ENCODE measurements at places on chromosomes 2 and 18. TPM values are rescaled to one million over a fixed set of nuclear protein-coding genes. Genes with fewer than 3 reads are reported as not detected.

C1QL2 gene
- total RNA-seq = not detected

GAL3ST2 gene
- not detected for total RNA-seq

UPP2 gene
- not detected for total RNA-seq

TRIP12 gene
- 297 TPM for total RNA-seq

FAM210A gene
- 24.7 TPM for total RNA-seq

SPATA3 gene
- not detected for total RNA-seq

- DNase-seq = no peak
Measured at GRCh38 chr2:8540552-8541055, 141.3 kb upstream of the ID2 start.

DNA sequence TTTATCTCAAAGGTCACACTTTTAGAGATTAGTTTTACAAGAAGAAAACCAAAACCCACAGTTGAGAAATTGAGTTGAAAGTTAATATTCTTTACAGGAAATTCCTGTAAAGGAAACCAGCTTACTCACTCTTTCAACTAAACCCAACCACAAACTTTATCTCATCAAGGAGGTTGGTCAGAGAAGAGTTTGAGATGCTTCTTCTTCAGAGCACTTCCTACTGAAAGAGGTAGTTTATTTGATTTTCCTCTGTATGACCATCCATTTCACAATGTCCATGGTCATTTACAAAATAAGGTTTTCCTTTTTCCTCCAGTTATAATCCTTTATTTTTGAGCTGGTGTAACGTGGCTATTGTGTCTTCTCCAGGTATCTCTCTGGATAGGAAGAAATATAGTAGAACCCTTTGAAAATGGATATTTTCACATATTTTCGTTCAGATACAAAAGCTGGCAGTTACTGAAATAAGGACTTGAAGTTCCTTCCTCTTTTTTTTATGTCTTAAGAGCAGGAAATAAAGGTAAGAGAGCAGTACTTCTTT is 4.5 kb upstream of the IL18RAP start:
- DNase-seq = no peak

- no peak for DNase-seq
Measured at GRCh38 chr2:234714711-234715110, 217.8 kb upstream of the ARL4C start.

DNA sequence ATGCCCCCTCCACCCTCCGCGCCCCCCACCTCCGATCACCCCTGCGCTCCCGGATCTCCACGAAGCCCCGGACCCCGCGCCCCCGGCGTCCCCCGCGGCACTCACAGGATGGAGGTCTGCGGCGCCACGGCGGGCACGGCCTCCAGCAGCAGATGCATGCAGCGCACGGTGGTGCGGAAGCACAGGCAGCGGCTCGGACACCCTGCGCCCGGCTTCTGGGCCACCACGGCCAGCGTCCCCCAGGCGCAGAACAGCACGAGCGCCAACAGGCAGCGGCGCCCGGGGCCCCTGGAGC is 217 bp downstream of the PXDN start:
- DNase-seq = no peak

GRCh38 chr2:238864207-238865014 is 16.5 kb downstream of the TWIST2 start:
- peak; percentile 89 for DNase-seq

GRCh38 chr2:95728878-95729596 is 137.2 kb downstream of the TRIM43 start:
- peak; percentile 60 for DNase-seq

- DNase-seq = no peak
Measured at GRCh38 chr2:221310730-221311129, 261.4 kb downstream of the EPHA4 start.

DNA sequence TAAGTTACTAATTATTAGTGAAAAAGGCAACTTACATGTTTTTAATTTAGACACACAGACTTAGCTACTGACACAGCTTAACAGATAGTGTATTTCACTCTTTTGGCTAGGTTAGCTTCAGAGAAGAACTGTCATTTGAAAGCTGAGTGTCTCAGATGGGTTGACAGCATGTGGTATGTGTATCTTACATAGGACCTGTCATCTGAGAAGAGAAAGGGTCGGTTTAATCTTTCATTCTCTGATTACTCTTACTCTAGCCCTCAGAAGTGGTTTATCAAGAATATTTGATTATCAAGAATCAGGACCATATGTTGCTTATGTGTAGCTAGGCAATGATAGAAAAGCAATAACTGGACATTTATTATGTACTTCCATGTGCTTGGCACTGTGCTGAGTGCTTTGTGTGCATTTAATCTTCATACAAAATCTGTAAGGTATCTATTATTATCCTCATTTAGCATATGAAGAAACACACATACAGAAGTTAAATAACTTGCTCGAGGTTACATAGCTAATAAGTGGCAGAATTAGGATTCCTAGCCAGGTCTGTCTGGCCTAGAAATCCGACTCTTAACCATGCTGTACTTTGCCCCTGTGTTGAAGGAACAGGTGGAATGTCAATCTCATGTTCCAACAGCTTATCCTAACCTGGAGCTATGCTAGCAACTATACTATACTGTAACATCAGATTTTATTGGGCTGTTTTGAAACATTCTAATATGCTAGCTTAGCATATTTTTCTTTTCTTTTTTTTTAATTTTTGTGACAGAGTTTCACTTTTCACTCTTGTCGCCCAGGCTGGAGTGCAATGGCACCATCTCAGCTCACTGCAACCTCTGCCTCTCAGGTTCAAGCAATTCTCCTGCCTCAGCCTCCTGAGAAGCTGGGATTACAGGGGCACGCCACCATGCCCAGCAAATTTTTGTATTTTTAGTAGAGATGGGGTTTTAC is 28.4 kb downstream of the CFLAR start:
- DNase-seq = no peak

- DNase-seq = no peak
Measured at GRCh38 chr2:38380397-38381130, 3.5 kb upstream of the ATL2 start.

GRCh38 chr2:85596486-85597143 is 1.1 kb downstream of the RNF181 start:
- peak; percentile 15 for DNase-seq

DNA sequence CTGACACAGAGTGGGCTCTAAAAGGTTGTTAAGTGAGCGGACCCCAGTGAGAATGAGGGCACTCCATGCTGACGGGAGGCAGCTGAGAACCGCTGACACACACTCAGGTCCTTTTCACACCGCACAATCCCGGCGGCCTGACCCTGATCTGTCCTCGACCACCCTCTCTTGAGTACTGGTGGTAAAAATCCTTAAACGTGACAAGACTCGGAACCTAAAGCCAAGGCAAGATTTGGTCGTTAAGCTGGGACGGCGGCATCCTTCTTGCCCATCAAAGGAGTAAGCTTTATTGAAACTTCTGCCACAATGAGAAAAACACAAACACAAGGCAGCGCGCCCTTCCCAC is 569 bp downstream of the TMX3 start:
- DNase-seq = no peak

DNA sequence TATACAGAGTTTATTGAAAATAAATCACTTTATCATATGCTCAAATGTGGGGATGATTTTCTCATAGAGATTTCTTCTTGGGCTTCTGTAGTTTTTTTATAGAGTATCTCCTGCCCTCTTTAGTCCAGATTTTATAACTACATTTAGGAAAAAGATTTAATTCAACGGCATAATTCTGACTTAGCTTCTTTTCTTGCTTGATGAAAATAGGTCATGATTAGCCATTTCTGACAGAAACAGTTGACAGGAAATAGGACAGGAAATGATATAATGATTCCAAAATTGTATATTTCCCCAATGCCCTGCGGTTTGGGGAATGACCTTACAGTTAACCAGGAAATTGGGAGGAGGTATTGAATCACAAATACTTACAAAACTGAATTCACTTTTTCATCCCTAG is 1531.9 kb upstream of the ACVR2A start:
- no peak for DNase-seq

DNA sequence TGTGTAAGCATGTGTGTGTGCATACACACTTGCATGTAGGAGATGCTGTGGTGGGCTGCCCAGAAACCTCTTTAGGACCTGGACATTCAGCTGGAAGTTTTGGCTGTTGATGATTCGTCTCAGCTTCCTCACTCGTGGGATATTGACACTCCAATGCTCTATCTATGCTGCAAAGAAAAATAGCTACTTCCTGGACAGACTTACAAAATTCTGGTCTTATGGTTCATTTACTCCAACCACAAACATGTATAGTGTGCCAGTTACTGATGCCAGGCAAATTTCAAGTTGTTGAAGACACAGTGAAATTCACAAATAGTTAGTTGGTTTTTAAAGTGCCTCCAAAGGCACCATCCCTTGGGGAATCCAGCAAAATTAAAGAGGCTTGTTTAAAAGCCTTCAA is 882.6 kb downstream of the CPS1 start:
- DNase-seq = no peak

- peak; percentile 68 for DNase-seq
Measured at GRCh38 chr2:176001281-176001915, 669 bp downstream of the LNPK start.

- no peak for DNase-seq
Measured at GRCh38 chr2:221283896-221284545, 288.1 kb downstream of the EPHA4 start.

- DNase-seq = no peak
Measured at GRCh38 chr2:26892133-26892532, 44.2 kb downstream of the DPYSL5 start.

DNA sequence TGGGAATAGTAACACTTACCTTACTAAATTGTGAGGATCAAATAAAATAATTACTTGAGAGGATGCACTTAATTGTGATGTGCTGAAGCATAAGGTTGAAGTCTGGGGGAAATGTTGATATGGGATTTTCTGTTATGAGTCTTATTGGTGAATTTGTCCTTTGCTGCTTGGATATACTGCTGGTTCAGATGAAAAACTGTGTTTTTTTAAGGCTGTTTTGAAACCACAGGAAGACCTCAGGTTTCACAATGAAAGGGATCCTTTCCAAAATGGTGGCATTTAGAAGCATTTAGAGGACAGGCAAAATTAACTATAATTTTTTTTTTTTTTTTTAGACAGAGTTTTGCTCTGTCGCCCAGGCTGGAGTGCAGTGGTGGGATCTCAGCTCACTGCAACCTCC is 34.9 kb downstream of the SPATS2L start:
- no peak for DNase-seq

GRCh38 chr2:224308272-224308911 is 93.5 kb downstream of the FAM124B start:
- DNase-seq = no peak

GRCh38 chr18:54240629-54241107 is 16.2 kb upstream of the MBD2 start:
- peak; percentile 28 for DNase-seq

Measured in psoas muscle (tissue), 8 donors.